ENCODE measurements at places on chromosomes 7 and 10.

DNA sequence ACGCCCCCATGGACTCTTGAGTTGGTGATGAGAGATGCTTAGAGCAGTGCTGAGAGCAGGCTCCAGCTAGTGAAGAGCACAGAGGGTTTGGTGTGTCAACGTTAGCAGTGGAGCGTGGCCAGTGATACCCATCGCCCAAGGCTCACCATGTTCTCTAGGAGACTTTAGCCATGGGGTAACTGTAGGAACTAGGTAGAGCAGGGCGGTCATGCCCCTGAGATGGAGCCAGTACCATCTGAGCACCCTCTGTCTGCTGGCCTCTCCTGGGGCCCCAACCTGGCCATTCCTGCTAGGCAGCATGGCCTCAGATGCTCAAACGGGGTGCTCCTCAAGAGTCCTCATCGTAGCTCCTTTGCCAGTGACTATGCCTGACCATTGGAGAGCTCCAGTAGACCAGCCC is 179.7 kb downstream of the KCND2 start:
- no peak for DNase-seq

DNA sequence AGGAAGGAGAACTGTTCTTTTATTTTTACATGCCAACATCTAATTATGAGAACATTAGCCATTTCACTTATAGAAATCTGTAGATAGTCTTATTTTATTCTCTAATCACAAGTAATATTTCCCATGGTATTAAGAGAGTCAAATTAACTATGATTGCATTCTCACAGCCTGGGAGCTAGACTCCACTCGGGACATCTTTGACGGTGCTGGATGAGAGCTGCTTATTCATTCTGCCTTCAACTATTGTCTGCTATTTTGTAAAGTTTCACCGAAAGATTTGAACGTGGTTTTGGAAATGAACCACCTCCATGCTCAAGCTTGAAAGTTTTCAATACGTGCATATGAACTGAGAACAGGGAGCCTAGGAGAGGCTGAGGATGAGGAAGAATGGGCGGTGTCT is 264.3 kb upstream of the KLF6 start:
- DNase-seq, result no peak

- no peak for DNase-seq
Observed at GRCh38 chr7:32533276-32534029, 38.2 kb downstream of the AVL9 start.

GRCh38 chr10:132303361-132304115 is 4.2 kb downstream of the STK32C start:
- DNase-seq, result no peak

DNA sequence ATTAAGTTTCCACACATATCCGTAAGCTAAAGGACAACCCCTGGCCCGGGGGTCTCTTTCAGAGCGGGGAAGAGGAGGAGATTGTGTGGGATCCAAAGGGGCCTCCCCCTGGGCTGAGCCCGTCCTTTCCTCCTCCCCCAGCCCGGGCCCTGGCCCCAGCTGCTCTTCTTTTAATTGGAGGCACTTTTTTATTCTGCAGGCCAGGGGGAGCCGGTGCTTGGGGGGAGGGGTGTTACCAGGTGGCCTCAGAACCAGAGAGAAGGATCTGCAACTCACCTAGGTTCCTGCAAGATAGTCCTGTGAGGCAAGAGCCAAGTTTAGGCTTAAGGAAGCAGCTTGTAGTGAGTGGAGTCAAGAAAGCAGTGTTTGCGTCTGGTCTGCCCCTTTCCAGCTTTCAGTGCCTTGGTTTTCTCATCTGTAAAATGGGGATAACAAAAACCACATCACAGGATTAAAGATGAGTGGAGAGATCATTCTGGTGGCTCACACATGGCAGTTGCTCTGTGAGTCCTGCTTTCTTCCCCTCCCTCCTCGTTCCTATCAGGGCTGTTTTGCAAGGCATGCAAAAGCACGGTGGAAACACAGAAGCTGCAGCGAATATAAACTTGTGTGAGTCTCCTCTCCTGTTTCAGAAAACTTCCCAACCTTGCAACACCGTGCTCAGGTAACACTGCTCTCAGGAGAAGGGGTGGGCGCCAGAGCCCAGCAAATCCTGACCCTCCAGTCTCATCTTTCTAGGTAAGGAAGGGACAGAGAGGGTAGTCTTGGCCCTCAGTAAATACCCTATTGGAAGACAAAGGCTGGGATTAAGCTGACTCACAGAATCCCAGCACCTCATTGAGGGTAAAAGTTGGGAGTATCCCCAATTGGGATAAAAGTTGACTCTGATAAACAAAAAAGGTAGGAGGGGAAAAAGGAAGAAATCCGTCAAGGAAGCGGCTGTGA is 4.1 kb upstream of the TLX1 start:
- DNase-seq, result no peak

- no peak for DNase-seq
Observed at GRCh38 chr10:22599048-22599561, 115.3 kb downstream of the PIP4K2A start.

- DNase-seq, result no peak
Observed at GRCh38 chr10:76037531-76038155, 606.2 kb downstream of the LRMDA start.

DNA sequence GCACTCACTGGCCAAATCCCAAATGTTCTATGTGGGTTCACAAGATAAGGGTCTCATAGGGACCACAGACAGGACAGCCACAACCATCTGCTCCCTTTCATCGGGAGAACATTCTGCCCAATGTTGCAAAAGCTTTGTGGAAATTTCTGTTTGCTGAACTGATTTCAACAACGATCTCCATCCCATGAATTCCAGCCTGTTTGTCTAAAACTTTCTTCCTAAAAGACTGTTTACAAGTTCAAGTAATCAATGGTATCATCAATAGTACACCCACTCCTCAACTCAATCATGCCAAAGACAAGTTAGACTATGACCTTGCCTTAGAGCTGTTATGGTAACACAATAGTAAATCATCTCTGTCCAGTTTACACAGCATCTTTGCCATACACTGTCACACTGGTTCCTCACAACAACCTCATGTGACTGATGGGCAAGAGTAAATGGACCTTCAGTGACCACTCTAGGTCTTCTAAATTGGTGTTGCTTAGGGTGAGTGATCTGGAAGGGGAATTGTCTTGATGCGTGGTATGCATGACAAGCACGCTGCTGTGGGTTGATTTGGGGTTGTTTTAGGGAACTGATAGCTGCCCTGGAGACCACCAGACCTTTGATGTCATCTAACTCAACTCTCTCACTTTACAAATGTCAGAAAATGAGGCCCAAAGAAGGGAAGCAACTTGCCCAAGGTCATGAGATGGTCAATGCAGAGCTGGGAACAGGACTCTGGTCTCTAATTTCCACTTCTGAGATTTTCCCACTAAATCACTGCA is 95.1 kb downstream of the PPP1R3C start:
- DNase-seq, result no peak

- DNase-seq, result no peak
Observed at GRCh38 chr7:83879063-83879462, 230.1 kb upstream of the SEMA3E start.

DNA sequence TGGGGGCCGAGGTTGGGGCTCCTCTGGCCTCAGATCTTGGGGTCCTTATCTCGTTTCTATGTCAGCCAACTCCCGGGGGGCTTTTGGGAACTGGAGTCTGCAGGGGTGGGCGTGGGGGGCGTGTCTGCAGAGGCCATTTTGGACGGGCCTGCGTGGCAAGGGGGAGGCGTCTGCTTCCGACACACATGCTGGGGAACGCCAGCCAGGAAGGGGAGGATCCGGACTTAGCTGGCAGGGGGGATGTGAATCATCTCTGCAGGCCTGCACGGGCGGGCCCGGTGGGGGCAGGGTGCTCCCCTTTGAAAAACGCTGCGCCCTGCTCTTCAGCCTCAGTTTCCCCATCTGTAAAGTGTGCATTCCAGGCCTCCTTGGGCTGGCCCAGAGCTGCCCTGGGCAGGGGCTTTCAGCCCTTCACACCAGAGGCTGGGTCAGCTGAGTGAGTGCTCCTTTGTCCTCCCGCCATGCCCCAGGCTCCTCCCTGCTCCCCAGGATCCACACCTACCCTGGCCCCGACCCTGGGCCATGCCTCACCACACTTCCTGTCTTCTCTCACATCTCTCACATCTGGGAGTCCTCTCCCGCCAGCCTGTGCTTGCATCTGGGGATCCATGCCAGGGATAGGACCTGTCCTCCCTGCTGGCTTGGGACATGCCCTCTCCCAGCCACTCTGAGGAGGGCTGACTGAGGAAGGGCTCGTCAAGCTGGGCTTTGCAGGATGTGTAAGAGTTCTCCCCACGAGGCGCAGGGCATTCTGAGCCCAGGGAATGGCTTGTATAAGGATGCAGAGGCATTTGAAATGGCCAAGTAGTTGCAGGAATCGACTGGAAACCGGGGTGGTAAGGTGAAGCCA is 172.6 kb upstream of the TNRC18 start:
- no peak for DNase-seq

GRCh38 chr7:134414109-134414508 is 44.8 kb downstream of the AKR1B1 start:
- no peak for DNase-seq

DNA sequence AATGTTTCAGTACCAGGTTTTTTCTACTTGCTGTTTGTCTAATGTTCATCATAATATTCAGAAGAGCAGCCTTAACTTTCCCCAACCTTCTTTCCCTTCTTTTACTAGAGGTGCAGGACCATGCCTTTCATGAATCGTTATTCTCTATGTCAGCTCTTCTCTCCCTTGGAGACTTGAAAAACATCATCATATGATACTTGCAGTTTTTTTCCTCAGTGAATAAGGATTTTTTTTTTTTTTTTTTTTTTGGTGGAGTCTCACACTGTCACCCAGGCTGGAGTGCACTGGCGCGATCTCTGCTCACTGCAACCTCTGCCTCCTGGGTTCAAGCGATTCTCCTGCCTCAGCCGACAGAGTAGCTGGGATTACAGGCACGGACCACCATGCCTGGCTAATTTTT is 30.1 kb downstream of the SMNDC1 start:
- DNase-seq, result no peak

DNA sequence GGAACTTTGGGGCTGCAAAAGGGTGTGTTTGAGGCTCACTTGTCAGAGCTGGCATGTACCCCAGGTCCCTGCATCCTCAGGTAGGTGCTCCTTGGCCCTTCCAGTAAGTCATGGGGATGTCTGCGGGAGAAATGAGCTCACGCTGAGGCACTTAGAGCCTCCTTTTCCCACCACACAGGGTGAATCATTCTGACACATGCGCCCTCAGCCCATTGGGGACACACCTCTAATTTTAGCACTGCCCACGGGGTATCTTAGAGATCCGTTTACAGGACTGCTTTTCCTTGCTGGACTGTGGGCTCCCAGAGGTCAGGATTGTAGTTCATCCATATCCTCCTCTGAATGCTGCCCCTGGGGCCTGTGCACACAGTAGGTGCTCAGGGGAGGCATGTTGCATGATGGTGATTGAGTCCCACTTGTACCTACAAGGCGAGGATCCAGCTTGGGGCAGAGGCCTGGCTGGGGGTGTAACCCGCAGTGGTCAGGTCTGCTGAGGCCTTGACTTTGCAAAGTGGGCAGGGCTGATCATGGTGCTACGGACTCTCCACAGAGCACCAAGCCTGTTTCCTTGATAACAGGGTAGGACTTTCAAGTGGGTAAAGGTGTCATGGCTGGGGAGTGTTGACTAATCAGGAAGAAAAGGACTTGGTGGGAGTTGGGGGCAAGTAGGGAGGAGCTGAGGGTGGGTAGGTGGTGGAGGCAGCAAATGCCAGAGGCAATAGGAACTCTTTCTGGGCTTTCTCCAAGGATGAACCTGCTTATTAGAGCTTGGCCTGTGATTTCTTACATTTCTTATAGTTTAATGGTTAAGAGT is 5.8 kb downstream of the TSPAN15 start:
- no peak for DNase-seq
